ENCODE measurements at places on chromosomes 3 and 15. TPM values are rescaled to one million over a fixed set of nuclear protein-coding genes. Genes with fewer than 3 reads are reported as not detected.

Gene MINAR1
- total RNA-seq: 0.56 TPM

Gene CLDN18
- total RNA-seq: not detected

Gene SOX14
- not detected for total RNA-seq

Gene COL6A6
- total RNA-seq: not detected

Measured in A549 treated with ZK216348 at 1 μM for 4 hours (cell line).